A549 treated with CORT108297 at 1 μM for 4 hours (cell line): ENCODE measurements at places on chromosomes 6 and 20. TPM values are rescaled to one million over a fixed set of nuclear protein-coding genes. Genes with fewer than 3 reads are reported as not detected.

Gene GABRR2
- 0.05 to 0.13 TPM in 2 of 5 replicates, not detected in the others for total RNA-seq

Gene CALHM4
- total RNA-seq = 0.16 TPM in 1 of 5 replicates, not detected in the others

Gene UBE2C
- 232 to 256 TPM (median 248 TPM) in 5 replicates for total RNA-seq

Gene SMOC2
- not detected in 5 replicates for total RNA-seq

Gene NNAT
- not detected in 5 replicates for total RNA-seq

Gene RTF2
- 77.8 to 95.5 TPM (median 91.4 TPM) in 5 replicates for total RNA-seq

Gene FAM217A
- total RNA-seq = not detected in 5 replicates

Gene KCNK5
- 0.91 to 1.6 TPM (median 1.2 TPM) in 5 replicates for total RNA-seq

Gene NKX2-4
- 0.03 to 0.05 TPM (median 0.05 TPM) in 3 of 5 replicates, not detected in the others for total RNA-seq

Gene SOBP
- total RNA-seq = 0.88 to 1.4 TPM (median 1.0 TPM) in 5 replicates

Gene CCR6
- 0.07 to 0.08 TPM in 2 of 5 replicates, not detected in the others for total RNA-seq

Gene TMEM244
- total RNA-seq = not detected in 5 replicates

Gene MTO1
- 10.1 to 14.1 TPM (median 10.6 TPM) in 5 replicates for total RNA-seq

Gene TMC2
- not detected in 5 replicates for total RNA-seq

Gene AIF1
- total RNA-seq = not detected in 5 replicates

Gene HLA-DQA2
- total RNA-seq = not detected in 5 replicates

Gene ZSCAN23
- total RNA-seq = not detected in 5 replicates

Gene TMEM170B
- total RNA-seq = 0.60 to 0.95 TPM (median 0.90 TPM) in 5 replicates

Gene CST5
- total RNA-seq = not detected in 5 replicates

Gene AKAP12
- total RNA-seq = 94.8 to 169 TPM (median 161 TPM) in 5 replicates

Gene CCN5
- total RNA-seq = 24.5 to 42.8 TPM (median 29.3 TPM) in 5 replicates

Gene CDSN
- total RNA-seq = 0.03 TPM in 1 of 5 replicates, not detected in the others

Gene CYP21A2
- not detected in 5 replicates for total RNA-seq

Gene TSHZ2
- not detected in 5 replicates for total RNA-seq

Gene UBE2V1
- total RNA-seq = 107 to 152 TPM (median 110 TPM) in 5 replicates

Gene LHFPL5
- total RNA-seq = 0.20 to 0.23 TPM in 2 of 5 replicates, not detected in the others

Gene ULBP2
- 3.2 to 4.1 TPM (median 3.9 TPM) in 5 replicates for total RNA-seq
